NB4 (cell line): ENCODE measurements at places on chromosomes 11 and 22.

DNA sequence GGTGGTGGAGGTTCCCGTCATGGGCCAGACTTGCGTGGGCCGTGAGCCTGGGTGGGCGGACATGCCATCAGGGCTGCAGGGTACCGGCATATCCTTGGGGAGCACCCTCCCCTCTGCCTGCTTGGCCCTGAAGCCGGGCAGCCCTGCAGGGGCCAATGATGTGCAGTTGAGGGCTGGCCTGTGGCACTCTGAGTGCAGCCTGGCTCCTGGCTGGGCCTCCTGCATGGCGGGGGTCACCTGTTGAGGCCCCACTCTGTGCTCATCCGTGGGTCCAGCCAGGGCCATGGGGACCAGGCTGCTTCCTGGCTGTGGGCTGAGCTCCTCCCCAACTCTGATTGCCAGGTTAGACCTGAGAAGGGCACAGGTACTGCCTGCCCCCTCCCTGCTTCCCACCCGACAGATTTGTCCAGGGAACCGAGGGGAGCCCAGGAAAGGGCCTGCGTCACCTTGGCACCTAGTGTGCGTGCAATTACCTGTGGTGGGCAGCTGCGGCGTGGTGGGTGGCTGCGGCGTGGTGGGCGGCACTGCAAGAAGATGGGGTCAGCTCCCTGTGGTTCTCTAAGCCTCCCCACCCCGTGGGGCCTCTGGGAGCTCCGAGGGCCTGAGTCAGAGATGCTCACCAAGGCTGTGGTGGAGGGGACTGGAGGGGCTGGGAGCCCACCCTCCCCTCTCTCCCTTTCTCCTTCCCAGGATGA lies 16.2 kb downstream of the MUC6 start:
- no peak for DNase-seq

DNA sequence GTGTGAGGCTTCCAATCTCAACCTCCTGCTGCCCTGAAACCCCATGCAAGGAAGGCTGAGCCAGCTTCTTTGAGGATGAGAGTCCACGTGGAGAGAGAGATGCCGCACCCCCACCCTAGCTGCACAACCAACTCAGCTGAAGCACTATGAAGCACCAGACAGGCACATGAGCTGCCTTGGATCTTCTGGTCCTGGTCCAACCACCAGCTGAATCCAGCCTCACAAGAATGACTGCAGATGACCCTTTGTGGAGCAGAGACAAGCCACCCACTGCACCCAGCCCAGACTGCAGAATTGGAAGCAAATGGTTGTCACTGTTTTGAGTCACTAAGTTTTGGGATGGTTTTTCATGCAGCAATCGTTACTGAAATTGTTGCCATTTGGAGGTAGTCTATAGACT lies 149.6 kb upstream of the SYT13 start:
- DNase-seq = no peak

GRCh38 chr11:488062-488461 lies 19.0 kb downstream of the RNH1 start:
- DNase-seq = no peak

DNA sequence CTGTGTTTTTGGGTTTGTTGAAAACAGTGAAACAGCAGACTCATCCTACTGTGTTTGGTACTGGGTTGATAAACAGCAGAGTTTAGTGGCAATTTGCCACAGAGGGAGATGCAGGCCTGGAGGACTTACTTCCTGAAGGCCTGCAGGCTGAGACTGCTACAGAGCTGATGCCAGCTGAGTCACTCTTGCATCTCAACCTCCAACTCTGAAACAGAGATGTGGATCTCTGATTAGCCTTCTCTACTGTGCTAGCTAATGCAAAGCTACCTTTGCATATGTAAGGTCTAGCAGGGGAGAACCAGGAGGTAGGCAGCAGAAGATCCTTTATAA lies 14.3 kb downstream of the ATP5MG start:
- peak; percentile 75 for DNase-seq

DNA sequence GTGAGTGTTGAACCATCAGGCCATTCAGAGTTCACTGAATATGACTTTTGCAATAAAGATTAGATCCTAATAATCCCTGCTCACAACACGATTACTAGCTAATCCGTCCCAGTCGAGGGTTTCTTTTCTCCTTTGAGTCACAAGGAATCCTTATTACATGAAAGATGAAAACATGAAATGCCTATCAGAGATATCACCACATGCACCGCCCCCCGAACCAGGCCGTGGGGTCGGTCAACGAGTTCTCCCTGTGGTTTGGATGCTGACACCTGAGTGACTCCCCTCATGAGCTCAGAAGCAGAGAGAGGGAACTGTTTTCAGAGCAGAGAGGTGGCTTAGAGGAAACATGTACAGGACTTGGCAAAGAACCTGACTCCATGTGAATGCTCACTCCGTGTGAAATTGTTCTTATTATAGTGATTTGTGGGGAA lies 263.3 kb downstream of the ETS1 start:
- DNase-seq = no peak
